ENCODE measurements at places on chromosomes 11 and 22.

DNA sequence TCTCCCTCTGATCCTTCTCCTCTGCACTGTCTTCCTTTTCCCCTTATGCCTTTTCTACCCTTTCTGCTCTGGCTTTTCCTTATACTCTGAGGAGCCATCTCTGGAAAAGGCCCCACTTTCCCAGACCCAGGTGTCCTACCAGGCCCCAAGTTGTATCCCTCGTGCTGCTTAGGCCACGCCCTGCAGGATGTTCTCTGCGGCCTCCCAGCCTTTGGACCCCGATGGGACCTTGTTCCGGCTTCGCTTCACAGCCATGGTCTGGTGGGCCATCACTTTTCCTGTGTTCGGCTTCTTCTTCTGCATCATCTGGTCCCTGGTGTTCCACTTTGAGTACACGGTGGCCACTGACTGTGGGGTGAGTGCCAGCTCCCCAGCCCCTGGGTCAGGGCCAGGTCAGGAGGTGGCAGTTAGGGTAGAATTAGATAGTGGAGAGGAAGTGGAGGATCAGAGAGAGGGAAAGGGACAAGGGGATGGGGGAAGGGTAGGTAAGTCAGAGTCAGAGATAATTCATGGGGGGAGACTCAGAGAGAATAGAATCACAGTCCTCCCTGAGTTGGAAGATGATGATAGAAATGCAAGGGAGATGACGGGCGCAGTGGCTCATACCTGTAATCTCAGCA lies 8.9 kb downstream of the PGAP2 start:
- DNase-seq, result no peak

DNA sequence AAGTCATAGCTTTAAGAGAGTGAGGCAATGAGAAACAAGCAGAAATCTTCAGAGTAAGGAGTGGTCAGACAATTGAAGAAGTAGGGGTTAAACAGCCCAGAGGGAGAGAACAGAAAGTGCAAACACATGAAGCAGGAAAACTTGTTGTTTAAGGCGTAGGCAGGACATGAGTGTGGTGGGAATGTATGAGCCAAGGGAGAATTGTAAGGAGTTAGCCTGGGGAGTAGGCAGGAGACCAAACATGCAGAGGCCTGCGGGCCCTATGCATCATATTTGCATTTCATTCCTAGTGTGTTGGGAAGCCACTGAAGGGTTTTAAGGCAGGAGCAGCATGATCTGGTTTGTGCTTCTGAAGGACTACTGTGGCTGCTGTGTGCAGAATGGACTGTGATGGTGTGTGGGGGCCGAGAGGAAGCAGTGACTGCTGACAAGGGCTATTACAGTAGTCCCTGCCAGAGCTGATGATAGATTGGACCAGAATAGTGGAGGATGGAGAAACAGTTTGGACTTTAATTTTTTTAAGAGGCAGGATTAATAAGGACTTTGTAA lies 179.9 kb upstream of the C11orf87 start:
- DNase-seq, result no peak

DNA sequence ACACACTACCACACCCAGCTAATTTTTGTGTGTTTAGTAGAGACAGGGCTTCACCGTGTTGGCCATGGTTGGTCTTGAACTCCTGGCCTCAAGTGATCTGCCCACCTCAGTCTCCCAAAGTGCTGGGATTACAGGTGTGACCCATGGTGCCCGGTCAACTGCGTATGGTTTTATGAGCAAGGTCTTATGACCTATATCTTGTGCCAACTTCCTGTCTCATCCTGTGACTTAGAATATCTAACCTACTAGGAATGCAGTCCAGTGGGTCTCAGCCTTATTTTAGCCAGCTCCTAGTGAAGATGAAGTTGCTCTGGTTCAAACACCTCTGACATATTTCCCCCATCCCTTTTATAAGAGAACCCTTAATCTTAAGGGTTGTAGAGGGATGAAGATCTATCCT lies 66.1 kb upstream of the OR5AN1 start:
- no peak for DNase-seq

GRCh38 chr11:75246006-75246670 lies 5.6 kb downstream of the TPBGL start:
- no peak for DNase-seq

All from GM12891 (cell line).